ENCODE measurements at places on chromosomes 3 and 15.

DNA sequence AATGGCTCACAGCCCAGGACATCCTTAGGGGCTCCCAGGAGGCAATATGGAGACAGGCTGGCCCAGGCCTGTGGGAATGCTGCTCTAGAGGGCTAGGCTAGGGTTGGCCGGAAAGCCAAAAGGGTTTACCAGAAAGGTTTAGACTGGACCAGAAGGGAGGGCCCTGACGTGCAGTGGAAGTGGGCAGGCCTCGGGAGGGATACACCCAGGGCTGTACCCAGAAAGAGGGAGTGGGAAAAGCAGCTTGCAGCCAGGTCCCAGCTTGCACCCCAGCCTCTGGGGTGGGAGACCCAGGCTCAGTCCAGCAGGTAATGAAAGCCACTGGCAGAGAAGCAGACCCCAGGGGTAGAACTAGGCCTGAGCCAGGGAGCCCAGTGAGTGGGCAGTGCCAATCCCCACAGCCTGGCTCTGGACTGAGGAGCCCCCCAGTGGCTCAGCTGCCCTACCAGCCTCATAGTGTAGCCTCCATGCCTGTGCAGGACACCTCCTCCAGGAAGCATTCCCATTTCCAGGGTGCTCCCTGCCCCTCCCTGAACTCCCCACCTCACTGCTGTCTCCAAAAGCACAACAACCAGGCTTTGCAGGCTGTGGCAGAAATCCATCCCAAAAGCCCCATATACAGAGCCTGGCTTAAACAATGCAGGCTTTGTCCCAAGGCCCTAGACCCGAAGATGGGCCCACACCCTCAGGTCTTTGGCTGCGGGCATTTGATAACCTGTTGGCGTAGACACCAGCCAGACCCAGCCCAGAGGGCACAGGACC is 3.5 kb downstream of the GORASP1 start:
- DNase-seq, result no peak

DNA sequence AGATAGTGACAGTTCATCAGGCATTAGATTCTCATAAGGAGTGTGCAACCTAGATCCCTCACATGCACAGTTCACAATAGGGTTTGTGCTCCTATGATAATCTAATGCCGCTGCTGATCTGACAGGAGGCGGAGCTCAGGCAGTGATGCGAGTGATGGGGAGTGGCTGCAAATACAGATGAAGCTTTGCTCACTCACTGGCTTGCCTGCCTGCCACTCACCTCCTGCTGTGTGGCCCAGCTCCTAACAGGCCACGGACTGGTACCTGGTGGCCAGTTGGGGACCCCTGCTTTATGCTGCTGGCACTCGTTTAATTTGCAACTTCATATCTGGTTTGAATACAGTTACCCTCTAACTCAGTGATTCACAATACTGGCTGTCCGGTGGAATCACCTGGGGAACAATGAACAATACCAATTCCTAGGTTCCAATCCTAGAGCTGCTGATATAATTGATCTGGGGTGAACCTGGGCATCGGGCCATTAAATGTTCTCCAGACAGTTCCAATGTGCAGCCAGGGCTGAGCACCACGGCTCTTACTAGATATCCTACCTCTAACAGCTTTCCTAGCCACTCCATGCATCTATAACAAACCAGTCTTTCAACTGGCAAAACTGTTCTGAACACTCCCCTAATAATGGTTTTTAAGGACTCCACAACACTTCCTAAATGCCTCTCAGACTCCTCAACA is 131.4 kb downstream of the ATP1B3 start:
- DNase-seq, result no peak

DNA sequence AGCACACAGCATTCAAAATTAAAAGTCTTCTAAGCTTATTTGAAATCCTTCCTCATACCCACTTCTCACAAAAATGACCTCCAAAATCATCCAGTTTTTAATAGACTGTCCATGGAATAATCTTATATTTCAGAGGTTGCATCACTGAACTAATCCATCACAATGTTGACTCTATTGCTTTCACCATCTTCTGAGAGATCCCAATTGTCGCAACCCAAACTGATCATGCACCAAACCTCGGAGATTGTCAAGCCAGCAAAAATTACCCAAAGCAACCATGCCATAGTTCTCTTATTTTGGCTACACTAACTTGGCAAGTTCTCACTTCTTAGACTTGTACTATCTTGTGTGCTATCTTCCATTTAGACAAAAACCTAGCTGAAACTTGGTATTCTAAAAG is 75.5 kb downstream of the LRRFIP2 start:
- no peak for DNase-seq

DNA sequence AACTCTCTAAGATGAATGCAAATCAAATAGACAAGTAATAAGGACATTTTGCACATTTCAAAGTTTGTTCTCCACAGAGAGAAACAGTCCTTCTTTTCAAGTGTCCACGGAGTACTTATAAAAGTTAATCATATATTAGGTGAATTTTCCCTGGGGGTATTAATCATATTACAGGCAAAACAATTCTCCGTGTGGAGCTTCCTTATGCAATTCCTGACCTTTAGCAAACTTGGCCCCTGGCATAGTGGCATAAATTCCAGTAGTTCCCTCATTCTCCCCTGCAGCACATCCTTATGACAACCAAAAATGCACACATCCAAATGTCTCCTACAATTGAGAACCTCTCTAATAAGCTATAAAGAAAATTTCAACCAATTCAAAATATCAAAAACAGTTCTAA is 34.4 kb downstream of the FSIP1 start:
- no peak for DNase-seq

DNA sequence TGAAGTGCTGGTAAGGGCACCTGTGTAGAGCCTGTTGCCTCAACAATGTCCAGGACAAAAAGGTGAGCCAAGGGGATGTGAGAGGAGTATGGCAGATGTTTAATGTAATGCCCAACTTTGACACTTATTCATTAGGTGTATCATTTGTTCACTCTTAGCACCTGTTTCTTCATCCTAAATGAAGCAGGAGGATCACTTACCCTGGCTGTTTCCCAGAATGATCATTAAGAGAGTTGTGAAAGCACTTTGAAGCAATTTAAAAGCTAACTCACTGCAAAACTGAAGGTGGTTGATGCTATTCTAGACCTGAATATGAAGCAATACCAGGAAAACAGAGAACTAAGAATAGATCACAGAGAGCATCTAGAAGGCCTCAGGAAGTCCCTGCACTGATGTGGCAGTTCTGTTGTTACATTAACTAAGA is 3.4 kb upstream of the HHLA2 start:
- DNase-seq, result no peak

- DNase-seq, result no peak
Measured at GRCh38 chr3:59374818-59375211, 325.0 kb upstream of the CFAP20DC start.

DNA sequence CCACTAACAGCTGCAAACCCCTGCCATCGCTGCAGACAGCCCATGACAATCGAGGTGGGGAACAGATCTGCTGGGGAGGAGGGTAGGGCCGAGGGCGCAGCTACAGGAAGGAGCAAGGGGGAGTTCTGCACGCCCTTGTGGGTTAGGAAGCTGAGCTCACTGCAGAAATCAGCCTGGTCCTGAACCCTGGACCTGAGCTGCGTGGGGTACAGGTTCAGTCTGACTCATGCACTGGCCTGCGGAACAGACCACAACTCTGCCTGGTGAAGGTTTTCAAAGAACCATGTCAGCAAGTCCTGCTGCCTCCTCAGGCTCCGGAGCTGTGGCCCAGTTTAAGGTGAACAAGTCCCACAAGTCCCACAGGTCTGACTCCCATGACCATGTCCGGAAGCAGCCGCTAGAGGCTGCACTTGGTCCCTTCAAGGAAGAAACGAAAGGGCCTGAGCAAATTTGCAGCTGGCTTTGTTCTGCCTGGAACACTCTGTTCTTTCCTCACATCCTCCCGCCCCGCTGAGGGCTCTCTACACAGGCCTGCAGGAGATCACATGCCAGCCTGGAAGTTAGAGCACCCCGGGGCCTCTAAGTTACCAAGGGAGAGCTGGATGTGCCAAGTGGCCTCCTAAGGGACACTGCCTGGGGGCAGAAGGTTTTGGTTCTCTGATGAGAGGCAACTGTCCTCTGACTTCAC is 49.4 kb upstream of the AKAP13 start:
- DNase-seq, result peak; percentile 47

GRCh38 chr3:196557236-196557635 is 11.1 kb downstream of the WDR53 start:
- no peak for DNase-seq

- no peak for DNase-seq
Measured at GRCh38 chr3:53412953-53413352, 65.6 kb upstream of the DCP1A start.

DNA sequence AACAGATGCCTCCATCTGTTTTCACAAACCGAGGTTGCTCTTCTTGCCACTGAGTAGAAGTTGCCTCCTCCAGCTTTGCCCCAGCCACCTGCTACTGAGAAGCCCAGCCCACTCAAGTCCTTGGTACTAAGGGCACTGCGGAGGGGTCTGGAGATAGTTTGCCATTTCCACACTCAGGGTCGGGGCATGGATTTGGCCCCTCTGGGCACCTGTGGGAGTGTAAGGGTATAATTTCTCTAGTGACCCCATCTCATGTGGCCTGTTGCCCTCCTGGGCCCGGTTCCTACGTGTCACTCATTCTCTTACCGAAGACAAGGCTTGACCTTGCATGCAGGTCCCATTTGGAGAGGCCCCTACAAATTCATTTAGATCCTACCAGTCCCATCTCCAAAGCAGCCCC is 79.0 kb downstream of the THSD4 start:
- no peak for DNase-seq

DNA sequence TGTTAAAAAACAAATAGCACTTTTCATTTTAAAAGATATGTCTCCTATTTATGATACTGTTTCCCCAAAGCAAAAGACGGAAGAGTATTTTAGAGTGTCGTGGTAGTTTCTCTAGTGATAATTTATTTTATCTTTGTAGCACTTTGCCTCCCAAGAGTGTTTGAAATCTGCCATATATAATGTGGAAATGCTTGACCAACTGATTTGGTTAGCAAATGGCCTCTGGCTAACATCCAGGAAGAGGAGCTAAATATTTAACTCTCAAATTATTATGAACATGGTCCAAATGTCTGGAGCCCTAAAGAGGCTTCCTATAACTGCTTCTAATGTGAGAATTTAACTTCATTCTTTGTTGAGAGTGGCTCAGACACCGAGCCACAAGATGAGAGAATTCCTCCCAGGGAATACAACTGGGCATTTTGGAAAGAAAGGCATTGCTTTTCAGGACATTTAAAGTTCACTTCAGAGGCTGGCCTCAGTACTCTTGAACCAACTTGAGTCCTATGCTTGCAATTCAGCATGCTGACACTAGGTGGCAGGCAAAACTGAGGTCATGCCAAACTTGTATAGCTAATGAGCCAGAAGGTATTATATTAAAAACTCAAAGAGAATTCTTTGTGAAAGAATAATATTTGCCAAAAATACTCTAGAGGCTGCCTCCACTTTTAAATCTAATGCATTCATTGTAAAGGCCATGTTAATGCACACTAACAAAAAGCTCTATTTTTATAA is 104.5 kb downstream of the RARB start:
- no peak for DNase-seq

DNA sequence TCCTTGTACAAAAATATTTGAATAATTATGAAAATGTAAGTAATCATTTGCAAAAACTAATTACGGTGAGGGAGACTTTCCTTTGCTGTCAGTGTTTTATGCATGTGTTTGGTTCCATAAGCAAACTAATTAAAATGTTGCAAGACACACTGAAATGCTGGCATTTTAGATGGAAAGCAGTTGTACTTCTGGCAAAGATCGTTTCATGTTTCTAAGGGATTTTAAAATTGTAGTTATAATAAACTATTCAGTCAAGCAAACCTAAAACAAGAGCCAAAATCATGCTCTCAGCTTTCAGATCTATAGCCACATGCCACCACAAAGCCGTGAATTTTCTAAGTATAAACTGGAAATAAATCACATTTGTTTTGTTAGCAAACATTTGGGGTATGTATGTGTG is 240.1 kb upstream of the ZNF385D start:
- DNase-seq, result no peak

GRCh38 chr15:92595506-92596381 is 59.8 kb downstream of the FAM174B start:
- DNase-seq, result no peak

GRCh38 chr3:101200461-101200860 is 119.9 kb downstream of the IMPG2 start:
- no peak for DNase-seq

DNA sequence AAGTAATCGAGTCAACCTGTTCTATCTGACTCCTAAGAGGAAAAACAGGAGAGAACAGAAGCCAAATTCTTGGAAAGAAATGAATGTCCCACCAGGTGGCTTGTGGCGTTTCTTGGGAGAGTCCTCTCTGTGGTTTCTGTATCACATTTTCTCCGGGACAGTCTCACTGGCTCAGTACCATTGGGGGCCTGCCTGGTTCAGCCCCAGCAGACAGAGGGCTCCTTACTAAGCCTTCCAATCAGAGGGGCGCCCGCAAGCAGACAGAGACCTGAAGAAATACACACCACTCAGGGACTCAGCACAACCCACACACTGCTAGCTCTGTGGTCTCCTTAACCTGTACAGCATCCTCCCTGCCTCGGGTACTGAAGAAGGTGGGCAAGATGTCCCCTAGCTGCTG is 302.1 kb downstream of the TLE3 start:
- DNase-seq, result no peak

GRCh38 chr3:48776854-48777253 is 59.8 kb upstream of the IP6K2 start:
- DNase-seq, result no peak

DNA sequence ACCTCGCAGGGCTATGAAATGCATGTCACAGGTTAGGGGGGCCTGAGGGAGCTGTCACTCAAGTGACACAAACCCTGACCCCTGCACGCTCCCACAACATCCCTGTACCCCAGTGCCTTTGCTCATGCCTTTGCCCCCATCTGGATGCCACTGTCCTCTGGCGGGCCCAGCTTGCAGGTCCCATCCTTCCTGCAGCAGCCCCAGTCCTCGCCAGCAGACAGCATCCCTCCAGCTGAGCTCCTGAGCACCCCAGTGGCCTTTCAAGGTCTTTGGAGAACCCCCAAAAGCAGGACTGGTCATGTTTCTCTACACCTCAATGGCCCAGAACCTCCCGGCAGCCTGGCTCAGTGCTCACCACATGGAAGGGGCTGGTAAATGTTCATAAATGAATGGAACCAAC is 170.4 kb downstream of the ADAMTS17 start:
- no peak for DNase-seq

DNA sequence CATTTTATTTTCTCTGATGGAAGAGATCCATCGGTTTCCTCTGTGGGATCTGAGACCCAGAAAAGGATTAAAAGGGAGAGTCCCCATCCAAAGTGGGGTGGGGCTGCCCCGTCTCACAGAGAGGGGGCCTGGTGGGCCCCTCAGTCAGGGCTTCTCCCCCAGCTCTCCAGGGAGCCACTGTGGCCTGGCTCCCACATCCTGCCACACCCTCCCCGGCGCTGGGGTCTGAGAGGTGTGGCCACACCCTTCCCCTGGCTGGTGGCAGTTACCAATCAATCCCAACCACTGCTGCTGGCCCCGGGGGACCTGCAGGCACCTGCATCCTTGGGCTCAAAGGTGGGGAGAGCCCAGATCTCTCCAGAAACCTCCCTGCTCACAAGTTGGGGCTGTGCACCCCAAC is 161.8 kb upstream of the IQSEC1 start:
- DNase-seq, result no peak
